NCI-H146 (cell line): ENCODE measurements at places on chromosomes 3 and 15.

- no peak for DNase-seq
Observed at GRCh38 chr3:129330409-129330808, 51.7 kb downstream of the HMCES start.

DNA sequence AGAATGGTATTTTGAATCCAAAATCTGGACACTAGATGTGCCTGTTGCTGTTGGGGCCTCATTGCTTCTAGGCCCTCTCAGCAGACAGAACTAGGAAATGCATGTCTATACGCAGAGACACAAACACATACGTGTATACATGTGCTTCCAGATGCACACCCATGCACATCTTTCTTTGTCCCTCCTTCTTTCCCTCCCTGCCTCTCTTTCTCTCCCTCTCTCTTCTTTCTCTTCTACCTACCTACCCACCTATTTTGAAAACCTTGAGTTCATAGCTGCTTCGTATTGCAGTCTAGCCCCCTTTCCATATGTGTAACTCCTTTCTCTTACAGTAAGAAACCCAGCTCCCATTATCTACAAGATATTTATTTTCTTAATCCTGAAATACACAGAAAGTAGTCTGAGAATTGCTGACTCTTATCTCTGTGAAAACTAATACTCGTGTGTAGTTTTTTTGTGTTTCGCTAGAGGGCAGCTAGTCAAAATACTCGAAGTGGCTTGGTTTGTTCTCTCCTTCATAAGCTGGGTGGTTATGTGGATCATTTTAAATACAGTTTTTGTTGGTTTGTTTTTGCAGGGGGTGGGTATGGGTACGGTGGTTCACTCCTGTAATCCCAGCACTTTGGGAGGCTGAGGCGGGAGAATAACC, 18.5 kb downstream of the RPL32 start:
- no peak for DNase-seq

DNA sequence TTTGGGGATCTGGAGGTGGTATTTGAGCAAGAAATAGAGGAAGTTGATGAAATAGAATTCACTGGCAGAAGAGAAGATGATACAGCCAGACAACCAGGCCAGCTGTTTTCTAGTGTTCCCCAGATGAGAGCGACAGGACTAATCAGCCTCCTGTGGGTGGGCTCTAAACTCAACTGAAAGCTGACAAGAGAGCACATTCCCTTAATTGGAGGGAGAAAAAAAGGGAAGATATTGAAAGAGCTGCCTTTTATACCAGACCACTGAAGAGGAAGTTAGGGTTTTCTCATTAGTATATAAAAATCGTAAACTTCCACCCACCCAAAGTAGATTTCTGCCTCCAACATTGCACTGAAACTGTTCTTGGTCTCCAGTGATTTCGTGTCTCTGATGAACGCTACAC, 6.5 kb upstream of the TM4SF19 start:
- DNase-seq = no peak

DNA sequence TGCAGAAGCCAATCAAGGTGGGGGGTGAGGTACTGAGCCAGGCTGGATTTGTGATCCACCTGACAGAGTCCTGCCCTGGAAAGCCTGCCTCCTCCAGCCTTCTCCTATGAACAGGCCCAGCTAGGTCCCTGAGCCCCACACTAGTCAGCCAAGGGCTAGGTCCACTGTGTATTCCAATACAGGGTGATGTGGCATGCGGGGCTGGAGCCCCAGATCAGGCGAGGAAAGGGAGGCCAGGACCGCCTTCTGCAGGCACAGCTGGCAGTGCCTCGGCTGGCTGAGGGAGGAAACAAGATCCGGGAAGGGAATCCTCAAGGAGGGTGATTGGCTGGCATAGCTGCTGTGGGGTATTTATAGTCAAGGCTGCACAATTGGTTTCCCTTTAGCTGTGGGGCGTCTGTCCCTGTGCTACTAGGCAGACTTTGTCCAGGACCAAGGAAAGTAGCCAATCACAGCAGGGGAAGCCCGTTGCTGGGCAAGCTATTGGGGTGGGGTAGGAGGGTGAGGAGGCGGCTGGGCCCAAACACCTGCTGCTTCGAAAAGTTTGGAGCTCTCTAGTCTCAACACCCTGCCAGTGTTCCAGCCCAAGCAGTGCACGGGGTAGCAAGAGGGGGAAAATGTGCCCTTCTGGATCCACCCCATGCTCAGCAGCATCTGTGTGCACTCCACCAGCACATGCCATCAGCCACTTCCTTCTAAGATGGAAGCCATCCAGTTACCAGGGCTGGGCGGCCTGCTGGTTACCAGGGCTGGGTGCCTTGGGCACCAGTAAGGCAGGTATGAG, 5.9 kb downstream of the KY start:
- DNase-seq = no peak

DNA sequence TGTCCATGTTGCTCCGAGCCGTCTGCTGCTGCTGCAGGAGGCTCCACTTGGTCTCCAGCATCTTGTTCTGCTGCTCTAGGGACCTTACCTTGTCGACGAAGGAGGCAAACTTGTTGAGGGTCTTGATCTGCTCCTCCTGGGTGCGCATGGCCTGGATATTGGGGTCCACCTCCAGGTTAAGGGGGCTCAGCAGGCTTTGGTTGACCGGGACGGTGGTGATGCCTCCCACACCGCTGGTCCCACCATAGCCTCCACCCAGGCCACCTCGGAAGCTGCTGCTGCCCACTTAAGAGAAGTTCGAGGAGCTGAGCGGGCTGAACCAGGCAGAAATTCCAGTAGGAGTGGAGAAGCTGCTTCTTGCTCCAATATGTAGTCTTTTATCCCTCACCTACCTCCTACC, 180.7 kb upstream of the SYNPR start:
- no peak for DNase-seq

GRCh38 chr15:101179341-101180153, 72.3 kb downstream of the CHSY1 start:
- DNase-seq = no peak

GRCh38 chr3:10196389-10197052, 31.8 kb downstream of the IRAK2 start:
- no peak for DNase-seq

- DNase-seq = peak; percentile 15
Observed at GRCh38 chr3:82410366-82410765, 648.9 kb upstream of the GBE1 start.

DNA sequence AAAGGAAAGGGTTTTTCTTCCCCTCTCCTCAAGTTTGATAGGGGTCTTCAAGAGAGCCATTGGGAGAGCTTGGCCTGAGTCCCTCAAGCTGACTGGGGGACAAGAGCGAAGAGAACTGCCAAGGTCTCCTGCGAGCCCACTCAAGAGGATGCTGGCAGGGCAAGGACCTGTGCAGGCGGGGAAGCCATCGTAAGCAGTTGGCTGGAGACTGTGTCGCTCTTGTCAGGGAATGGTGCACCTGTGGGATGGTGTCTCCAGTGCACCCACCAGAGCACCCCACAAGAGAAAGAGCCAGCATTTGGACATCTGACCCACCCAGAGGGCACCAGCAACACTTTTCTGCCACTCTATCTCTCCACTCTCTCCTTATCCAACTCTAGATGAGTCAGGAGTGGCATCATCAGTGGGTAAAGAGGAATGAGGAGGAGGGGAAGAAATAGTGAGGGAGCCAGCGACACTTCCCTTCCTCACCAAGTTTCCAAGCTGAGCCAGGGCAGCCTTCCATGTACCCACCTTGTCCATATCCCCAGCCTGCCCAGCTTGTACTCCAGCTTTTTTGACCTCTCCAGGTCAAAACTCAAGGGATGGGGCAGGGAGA, 13.6 kb upstream of the XIRP1 start:
- DNase-seq = no peak
